Activated naive CD8-positive, alpha-beta T cell treated with anti-CD3 and anti-CD28 coated beads, Interleukin-2, amount 10 ng/mL, durations not matched to agents 7 days and 5 days (primary cell): ENCODE measurements at places on chromosomes 1 and 21. TPM values are rescaled to one million over a fixed set of nuclear protein-coding genes. Genes with fewer than 3 reads are reported as not detected.

Gene AKNAD1
- total RNA-seq, result not detected

Gene IFNAR1
- 36.3 TPM for total RNA-seq

Gene SLC1A7
- not detected for total RNA-seq

Gene OLFML3
- total RNA-seq, result 0.64 TPM

Gene MAP3K21
- total RNA-seq, result 1.5 TPM

GRCh38 chr1:21752186-21752585 lies 30.8 kb downstream of the USP48 start:
- no peak for DNase-seq
- no peak overlapping the region for H3K4me3 ChIP-seq
- peaks cover 18% of the 10 kb centered on the region for H3K36me3 ChIP-seq
- H3K4me1 ChIP-seq, result no peaks in the 10 kb centered on the region

DNA sequence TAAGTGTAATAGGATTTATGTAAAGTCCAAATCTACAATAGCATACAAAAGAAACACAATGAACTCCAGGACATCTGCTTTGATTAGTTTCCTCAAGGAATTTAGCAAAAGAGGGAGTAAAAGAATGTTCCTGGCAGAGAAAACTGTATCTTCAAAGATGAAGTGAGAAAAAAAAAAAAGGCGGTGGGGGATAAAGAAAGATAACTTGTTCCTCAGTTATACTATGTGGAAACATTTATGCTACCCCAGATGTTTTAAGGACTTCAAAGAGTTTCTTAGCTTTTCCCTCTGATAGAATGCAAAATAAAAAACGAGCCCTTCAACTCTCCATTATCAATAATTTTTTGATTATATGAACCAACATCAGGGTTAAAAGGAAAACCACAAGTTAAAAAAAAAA lies 908.9 kb upstream of the ADGRL2 start:
- no peak overlapping the region for H3K4me3 ChIP-seq
- H3K36me3 ChIP-seq, result no peaks in the 10 kb centered on the region
- H3K27ac ChIP-seq, result no peak overlapping the region
- no peaks in the 10 kb centered on the region for H3K27me3 ChIP-seq
- no peak for DNase-seq
- no peaks in the 10 kb centered on the region for H3K4me1 ChIP-seq

DNA sequence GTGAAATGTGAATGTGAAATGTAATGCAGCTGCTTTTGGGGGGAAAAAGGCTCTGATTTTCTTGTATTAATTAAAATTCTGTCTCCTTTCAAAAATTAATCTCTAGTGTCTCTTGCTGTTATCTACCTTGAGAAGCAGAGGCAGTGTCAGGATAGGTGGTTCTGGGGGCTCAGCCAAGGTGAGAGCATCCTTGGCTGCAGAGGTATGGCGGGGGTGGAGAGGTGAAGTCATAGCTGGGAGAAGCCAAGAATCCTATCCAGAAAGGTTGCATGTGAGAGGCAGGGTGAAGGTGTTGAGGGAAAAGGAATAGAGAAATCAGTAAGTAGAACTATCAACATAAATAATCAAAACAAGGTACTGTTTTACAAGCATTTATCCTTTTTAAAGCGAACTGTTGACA lies 181.2 kb downstream of the CACNA1E start:
- no peaks in the 10 kb centered on the region for H3K4me1 ChIP-seq
- H3K27me3 ChIP-seq, result peaks cover 20% of the 10 kb centered on the region
- H3K36me3 ChIP-seq, result no peaks in the 10 kb centered on the region
- no peak overlapping the region for H3K4me3 ChIP-seq

GRCh38 chr21:44986471-44987291 lies 46.9 kb downstream of the SLX9 start:
- H3K27me3 ChIP-seq, result no peaks in the 10 kb centered on the region
- no peaks in the 10 kb centered on the region for H3K4me1 ChIP-seq
- no peak overlapping the region for H3K4me3 ChIP-seq
- H3K27ac ChIP-seq, result no peak overlapping the region
- DNase-seq, result no peak

GRCh38 chr1:34790985-34791384 lies 1.8 kb upstream of the GJA4 start:
- no peak for DNase-seq
- H3K27ac ChIP-seq, result no peak overlapping the region
- H3K27me3 ChIP-seq, result peaks cover 18% of the 10 kb centered on the region
- no peak overlapping the region for H3K4me3 ChIP-seq
- H3K4me1 ChIP-seq, result peaks cover 6% of the 10 kb centered on the region

GRCh38 chr1:216905781-216906180 lies 182.6 kb upstream of the ESRRG start:
- no peaks in the 10 kb centered on the region for H3K27me3 ChIP-seq
- no peaks in the 10 kb centered on the region for H3K4me1 ChIP-seq
- no peak overlapping the region for H3K27ac ChIP-seq
- H3K36me3 ChIP-seq, result no peaks in the 10 kb centered on the region
